ENCODE measurements at places on chromosomes 6 and 20.

- DNase-seq, result no peak
Observed at GRCh38 chr6:6784514-6785162, 196.1 kb downstream of the LY86 start.

- DNase-seq, result no peak
Observed at GRCh38 chr6:14750059-14750661, 495.7 kb upstream of the JARID2 start.

DNA sequence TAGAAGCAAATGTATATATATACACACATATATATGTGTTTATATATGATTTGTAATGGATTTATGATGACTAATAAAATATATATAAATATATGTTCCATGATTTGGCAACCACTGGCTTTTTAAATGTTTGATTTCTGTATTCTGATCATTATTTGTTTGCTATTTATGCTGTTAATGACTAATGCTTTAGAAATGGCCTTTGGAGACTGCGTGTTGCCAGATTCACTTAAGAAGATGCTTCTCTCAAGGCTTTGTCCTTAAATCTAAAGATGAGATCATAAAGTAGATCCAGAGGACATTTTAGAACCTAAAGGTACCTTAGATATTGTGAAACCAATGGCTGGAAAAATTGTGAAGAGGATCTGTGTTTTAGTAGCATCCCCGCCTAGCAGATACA is 116.0 kb upstream of the SUPT3H start:
- DNase-seq, result no peak

DNA sequence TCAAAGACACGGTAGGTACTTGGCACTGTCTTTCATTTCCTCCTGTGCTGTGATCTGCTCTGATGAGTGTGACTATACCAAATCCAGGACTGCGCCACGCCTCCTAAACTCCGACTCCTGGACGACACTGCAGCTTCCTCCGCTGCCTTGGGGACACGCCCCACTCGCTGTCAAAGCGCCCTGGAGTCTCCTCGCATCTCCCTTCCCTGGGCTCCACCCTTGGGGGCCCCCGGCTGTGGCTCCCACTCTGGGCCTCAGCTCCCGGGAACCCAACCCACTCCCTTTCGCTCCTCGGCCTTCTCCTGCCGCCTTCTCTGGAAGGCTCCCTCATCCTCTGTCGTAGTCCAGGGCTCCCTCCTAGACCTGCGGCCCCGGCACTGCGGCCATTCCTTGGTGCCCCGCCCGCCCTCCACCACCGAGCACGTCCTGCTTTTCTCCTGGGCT is 61.2 kb downstream of the RSPH3 start:
- DNase-seq, result no peak

DNA sequence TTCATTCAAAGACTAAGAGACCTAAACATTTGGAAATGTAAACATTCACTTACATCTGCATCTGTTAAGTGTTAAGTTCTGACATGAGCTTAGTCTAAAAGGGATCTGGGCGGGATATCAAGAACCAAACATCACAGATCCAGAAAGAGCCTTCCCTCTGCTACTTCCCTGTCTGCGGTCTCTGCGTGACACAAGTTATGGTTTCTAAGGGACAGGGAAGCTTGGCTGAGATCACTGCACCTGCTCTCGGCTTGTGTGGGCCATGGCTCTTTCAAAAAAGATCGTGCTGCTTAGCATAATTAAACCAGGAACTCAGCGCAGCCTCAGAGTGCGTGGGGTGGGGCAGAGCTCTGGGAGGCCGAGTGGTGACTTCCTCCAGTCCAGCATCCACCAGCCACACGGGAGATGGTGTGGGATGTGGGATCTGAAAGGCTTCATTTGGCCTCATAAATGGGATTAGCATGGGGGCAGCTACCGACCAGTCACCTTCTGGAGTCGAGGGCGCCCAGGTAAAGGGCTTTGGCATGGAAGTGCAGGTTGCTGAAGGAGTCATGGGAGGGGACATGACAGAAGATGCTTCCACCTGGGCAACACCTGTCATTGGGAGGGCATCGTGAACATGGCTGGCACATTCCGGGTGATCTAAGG is 16.7 kb upstream of the RAMACL start:
- no peak for DNase-seq

GRCh38 chr20:55229451-55229850 is 754.1 kb downstream of the DOK5 start:
- DNase-seq, result no peak

DNA sequence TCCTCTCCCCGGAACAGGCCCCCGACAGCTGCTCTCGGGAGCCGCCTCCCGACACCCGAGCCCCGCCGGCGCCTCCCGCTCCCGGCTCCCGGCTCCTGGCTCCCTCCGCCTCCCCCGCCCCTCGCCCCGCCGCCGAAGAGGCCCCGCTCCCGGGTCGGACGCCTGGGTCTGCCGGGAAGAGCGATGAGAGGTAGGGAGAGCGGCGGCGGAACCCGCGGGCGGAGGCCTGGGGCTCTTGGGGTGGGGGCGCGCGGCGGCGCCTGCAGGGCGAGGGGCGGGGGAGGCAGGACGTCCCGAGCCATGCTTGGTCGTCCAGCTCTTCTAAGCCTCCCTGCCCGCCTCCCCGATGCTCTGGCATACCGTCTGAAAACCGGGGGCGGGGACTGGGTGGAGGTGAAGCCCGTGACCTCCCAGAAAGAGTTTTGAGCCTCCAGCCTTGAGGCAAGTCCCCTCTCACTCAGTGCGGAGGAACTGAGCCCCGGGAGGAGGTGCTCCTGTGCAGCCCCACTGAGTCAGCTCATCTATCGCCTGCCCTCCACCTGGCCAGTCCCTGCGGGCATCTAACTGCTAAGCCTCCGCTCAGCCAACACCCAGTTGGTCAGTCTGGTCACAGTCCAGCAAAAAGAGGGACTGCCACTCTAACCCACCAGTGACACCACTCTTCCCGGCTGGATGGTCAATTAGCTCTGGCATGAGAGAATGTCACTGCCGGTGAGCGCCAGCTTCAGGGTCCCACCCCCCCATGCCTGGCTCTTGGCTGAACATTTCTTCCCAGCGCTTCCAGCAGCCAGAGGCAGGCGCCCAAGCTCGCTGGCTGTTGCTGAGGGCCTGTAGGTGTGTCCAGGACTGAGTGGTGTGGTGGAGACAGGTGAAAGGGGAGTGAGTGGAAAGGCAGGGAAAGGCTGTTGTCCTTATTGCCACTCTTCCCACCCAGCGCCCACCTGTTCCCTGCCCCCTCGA is 482 bp downstream of the DDR1 start:
- DNase-seq, result no peak

GRCh38 chr20:43534791-43535350 is 24.0 kb upstream of the SGK2 start:
- DNase-seq, result no peak

DNA sequence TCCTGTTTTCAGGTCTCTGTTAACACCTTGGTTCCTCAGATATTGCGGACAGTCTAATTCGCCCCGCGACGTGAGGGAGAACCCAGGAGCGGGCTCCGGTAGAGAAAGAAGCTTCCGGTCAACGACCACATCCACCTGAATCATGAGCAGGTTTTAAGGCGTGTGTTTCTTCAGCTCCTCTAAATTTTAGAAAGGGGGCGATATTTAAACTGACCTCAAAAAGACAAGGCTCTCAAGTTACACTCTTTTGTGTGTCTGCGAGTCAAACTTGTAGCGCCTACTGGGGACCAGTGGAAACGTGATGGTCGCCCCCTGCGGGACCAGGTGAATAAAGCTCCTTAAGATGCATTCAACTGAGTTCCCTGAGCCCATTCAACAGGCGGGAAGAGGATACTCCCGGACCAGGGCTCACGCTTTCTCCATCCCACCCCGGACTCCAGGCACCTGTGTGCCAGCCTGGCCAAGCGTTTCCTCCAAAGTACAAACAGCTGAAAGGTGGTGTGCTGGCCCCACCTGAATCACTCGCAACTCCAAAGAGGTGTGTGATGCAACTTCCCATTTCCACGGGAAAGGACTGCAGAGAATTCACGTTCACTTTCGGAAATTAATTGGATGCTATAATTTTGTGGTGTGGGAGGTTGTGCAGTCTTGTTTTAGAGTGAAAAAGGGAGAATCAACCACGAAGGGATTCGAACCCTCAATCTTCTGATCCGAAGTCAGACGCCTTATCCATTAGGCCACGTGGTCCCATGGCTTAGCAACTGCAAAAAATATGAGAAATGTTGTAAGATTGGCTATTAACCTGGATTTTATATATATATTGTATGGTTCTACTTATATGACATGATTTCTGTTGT is 17.0 kb downstream of the GPX5 start:
- DNase-seq, result peak; percentile 77

DNA sequence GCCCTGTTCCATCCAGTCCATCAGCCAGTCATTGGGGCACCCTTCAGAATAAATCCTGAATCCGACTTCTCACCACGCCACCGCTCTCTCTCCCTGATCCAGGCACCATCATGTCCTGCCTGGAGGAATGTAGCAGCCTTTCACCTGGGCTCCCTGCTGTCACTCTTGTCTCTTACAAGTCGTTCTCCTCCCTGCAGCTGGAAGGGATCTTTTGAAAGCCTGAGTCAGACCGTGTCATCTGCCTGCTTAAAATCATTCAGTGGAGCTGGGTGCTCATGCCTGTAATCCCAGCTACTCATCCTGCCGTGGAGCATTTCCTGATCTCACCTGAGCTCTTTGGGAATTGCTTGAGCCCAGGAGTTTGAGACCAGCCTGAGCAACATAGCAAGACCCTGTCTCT is 19.2 kb upstream of the KCNG1 start:
- DNase-seq, result no peak

GRCh38 chr6:13653296-13653695 is 38.2 kb downstream of the NOL7 start:
- no peak for DNase-seq

DNA sequence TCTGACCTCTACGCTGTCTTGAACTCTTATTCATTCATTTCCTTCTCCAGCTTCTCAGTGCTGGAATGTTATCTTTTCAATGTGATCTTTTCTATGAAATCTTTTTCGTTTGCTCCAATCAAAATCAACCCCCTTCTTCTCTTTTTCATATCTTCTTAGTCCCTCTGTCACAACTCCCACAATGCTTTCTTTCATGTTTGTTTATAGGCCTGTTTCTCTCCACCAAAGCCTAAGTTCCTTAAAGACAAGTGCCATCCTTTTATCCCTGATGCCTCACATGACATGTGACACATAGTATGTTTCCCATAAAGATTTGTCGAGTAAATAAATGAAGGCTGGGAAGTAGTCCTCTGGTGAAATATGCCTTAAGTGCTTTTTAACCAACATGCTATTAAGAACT is 38.1 kb downstream of the CRYBG1 start:
- DNase-seq, result no peak

DNA sequence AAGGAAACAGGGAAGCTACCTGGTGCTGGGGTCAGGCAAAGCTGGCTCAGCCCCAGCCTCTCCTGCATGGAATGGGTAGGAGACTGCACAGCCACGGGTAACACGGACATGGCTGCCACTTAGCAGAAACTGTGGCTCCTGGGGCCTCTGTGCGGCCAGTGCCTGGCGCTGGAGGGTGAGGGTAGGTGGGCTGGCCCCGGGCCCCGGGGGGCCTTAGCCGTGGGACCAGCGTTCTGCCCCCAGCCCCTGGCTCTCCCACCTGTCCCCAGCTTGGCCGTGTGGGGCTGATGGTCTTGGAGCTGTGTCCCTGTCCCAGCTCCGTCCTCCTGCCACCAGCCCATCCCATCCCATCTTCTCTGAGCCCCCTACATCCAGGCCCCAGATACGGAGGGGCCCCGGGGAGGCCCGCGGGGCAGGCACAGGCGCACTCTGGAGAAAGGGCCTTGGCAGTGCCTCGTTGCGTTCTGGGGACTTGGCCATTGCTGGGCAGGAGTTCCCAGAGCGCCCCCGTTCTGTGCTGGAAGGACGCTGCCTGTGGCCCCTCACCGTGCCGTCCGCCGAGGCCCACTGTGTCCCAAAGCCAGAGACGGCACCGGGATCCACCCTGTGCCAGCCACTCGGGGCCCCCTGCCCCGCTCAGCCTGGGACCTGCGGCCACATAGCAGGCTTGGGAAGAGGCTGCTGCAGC is 12.2 kb downstream of the CHRNA4 start:
- DNase-seq, result no peak

- DNase-seq, result no peak
Observed at GRCh38 chr6:21496196-21496595, 97.4 kb upstream of the SOX4 start.

Measured in Jurkat, Clone E6-1 (cell line).